Naive thymus-derived CD4-positive, alpha-beta T cell (primary cell): ENCODE measurements at places on chromosomes 13 and 19. TPM values are rescaled to one million over a fixed set of nuclear protein-coding genes. Genes with fewer than 3 reads are reported as not detected.

Gene TDRD12
- 0.92 TPM for total RNA-seq

Gene CCDC122
- total RNA-seq: 1.6 TPM

Gene MCEMP1
- not detected for total RNA-seq

Gene ZNF793
- 3.4 TPM for total RNA-seq

Gene FXYD1
- total RNA-seq: 1.2 TPM

Gene GRK1
- total RNA-seq: not detected
